Lower lobe of right lung (tissue), 2 donors: ENCODE measurements at places on chromosomes 16 and 17.
A peak's percentile ranks its signal among the peaks of the same experiment; 100 is the strongest.

DNA sequence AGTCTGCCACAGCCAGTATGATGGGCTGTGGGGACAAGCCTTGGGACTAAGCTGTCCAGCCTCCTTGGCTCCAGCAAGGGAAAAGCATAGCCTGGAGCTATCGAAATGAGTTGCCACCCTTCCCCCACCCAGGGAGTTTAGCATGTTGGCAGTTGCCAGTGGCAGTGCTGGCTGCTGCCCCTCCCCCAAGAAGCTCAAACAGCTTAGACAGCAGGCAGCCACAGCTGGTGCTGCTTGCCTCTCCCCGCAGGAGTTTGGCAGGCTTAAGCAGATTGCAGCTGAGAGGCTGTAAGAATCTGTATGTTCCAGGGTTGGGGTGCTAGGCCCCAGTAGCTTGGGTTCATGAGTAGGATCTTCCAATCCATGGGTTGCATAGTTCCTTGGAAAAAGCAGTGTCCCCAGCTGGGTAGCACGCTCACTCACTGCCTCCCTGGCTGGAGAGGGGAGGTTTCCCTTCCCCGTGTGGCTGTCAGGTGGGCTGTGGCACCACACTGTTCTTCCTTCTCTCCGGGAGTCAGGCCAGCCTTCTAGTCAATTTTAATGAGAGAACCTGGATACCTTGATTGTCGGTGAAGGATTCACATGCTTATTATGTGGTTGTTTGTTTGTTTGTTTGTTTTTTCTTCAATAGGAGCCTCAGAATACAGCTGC lies 506.1 kb downstream of the CDH11 start:
- no peak for DNase-seq

- no peak for DNase-seq
Measured at GRCh38 chr16:73997971-73998370, 298.6 kb upstream of the PSMD7 start.

DNA sequence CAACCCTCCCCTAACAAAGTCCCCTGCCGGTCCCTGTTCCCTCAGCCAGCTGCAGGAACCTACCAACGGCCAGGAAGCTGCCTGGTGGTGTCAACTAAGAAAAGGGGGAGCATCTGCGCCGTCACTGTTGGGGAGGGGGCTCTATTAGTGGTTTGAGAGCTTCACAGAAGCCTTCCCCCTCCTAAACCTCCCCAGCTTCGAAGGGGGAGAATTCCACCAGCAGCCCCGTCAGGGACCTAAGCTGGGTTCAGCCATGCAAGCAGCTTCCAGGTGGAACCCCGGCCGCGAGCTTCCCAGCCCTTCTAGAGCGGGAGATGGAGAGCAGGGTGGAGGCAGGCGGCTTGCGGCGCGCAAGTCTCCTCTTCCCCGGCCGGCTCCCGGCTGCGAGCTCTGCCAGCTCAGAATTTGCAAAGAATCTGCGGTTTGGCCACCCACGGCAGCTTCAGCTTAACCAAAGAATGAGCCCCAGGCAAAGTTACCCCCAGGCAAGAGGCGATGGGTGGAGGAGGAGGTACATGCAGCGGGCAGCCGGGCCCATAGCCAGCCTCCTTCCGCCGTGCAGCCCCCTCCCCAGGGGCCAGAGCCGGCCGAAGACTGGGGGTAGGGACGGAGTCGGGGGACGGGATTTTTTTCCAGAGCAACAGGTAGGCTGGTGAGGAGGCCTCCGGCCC lies 33.7 kb downstream of the DDX19A start:
- DNase-seq: peak; percentile 63

DNA sequence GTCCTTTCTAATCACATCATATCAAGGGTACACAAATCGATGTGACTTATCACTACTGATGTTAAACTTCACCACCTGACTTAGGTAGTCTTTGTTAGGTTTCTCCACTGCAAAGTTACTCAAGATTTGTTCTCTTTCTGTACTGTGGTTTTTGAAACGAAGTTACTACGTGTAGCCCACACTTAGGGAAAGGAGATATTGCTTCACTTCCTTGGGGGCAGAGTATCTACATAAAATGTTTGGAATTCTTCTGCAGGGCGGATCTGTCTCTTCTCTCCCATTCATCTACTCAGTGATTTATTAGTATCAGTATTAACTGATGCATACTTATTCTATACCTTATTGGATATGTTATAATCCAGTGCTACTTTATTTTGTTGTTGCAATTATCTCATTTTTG lies 403.6 kb upstream of the MON1B start:
- no peak for DNase-seq
